ENCODE measurements at places on chromosomes 1 and 21.

- no peak for DNase-seq
Observed at GRCh38 chr1:200034761-200035396, 7.4 kb downstream of the NR5A2 start.

- DNase-seq = no peak
Observed at GRCh38 chr1:201346337-201346939, 31.0 kb downstream of the TNNT2 start.

GRCh38 chr1:109516872-109517271, 7.3 kb upstream of the AMIGO1 start:
- no peak for DNase-seq

DNA sequence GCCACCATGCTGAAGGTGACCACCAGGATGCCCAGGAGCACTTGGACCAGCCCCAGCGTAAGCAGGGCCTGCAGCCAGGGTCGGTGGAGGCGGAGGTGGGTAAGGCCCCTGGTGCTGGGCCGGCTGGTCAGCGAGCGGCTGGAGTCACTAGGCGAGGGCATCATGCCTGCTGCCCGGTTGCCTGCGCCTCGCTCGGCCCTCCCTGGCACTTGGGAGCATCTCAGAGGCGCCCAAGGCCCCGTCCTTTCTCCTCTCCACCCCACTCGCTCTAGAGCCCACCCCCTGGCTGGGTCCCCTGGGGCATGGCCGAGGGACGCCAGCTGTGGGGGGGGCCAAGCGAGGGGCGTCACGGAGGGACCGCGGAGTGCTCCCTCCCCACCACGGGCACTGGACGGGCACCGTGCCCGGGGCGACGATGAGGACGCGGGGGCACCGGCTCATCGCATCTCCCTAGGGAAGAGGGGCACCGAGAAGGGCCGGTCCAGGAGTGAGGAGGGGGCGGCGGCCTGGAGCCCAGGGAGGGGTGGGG, 505 bp downstream of the ENTREP3 start:
- DNase-seq = no peak

DNA sequence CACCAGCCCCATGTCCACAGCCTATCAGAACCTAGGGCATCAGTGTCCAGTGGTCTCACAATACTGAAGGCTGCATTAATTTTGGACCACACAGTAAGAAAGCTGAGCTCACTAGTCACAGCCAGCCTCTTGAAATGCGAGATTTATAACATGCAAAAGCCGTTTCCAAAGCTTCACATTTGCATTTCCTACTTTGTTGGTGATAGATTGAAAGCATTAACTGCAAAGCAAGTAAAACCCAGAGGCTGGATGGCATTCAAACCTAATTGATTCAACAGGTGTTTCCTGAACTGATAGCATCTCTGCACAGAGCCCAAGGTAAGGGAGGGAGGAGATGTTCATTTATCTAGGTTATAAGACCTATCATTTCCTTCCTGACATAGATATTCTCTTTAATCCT, 410.1 kb downstream of the OMA1 start:
- no peak for DNase-seq

DNA sequence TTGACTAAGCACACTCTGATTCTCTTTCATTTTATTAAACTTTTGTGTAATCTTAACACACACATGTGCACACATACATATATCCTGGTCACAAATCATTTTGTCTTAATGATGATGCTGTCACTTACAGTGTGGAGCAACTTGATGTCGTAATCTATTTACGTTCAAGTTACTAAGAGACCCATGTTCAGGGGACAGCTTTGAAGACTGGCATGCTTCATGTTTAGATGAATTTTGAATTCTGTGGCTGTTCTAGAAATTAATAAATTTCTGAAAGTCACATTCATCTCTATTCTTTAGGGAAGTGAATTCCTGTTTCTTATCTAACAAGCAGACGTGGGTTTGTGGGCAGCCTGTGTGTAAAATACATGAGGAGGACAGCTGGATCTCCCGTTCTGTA, 1637.8 kb downstream of the PLA2G4A start:
- no peak for DNase-seq

All from brain pericyte (primary cell).